ENCODE measurements at places on chromosomes 13 and 19.

GRCh38 chr19:7663706-7664105, 5.1 kb upstream of the RETN start:
- DNase-seq: no peak

DNA sequence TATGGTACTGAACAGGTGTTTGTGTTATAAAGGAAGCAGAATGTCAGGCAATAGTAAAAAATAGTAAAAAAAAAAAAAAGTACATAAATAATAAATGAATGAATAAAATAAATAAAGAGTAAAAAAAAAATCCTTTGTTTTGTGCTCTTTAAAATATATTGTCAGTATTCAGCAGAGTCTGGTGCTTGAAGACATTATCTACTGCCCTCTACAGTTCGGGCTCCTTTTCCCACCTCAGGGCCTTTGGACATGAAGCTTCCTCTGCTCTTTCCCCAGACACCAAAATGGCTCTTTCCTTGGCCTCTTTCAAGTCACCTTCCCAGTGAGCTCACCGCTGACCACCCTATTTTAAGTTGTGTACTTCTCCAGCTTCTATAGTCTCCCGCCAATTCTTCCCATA, 137.5 kb downstream of the TNFRSF19 start:
- no peak for DNase-seq

GRCh38 chr13:23793711-23794110, 95.5 kb downstream of the MIPEP start:
- DNase-seq: no peak

DNA sequence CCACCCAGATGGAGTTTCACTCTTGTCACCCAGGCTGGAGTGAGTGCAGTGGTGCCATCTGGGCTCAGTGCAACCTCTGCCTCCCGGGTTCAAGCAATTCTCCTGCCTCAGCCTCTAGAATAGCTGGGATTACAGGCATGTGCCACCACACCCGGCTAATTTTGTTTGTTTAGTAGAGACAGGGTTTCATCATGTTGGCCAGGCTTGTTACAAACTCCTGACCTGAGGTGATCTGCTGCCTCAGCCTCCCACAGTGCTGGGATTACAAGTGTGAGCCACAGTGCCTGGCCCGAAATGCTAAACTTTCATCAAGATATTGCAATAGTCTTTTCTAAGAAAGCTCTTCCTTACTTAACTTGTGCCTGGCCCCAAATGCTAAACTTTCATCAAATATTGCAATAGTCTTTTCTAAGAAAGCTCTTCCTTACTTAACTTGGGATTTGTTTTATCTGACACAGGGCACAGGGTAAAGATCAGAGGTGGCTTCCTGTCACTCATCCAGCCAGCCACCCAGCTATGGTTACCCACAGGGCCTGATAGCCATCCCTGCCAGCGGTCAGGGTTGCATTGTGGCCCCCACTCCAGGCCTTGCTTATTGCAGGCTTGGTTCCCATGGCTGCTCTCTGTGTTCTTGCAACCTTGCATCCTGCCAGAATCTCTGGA, 352.3 kb upstream of the TMTC4 start:
- DNase-seq: no peak

GRCh38 chr13:59835569-59835968, 328.2 kb downstream of the DIAPH3 start:
- no peak for DNase-seq

GRCh38 chr19:33259539-33259938, 33.9 kb upstream of the SLC7A10 start:
- DNase-seq: no peak

DNA sequence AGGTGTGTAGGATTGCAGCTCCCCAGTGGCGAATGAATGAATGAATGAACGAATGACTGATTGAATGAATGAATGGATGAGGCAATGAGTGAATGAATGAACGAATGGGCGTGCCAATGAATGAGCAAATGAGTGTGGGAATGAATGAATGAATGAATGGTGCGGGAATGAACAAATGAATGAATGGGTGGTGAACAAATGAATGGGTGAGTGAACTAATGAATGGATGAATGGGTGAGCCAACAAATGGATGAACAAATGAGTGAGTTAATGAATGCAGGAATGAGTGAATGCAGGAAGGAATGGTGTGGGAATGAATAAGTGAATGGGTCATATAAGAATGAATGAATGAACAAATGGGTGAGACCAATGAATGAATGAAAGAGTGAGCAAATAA, 14.7 kb downstream of the ANKRD24 start:
- DNase-seq: no peak
